ENCODE measurements at places on chromosomes 13 and 19.

- no peak for DNase-seq
Measured at GRCh38 chr13:33025220-33025744, 9.1 kb downstream of the KL start.

DNA sequence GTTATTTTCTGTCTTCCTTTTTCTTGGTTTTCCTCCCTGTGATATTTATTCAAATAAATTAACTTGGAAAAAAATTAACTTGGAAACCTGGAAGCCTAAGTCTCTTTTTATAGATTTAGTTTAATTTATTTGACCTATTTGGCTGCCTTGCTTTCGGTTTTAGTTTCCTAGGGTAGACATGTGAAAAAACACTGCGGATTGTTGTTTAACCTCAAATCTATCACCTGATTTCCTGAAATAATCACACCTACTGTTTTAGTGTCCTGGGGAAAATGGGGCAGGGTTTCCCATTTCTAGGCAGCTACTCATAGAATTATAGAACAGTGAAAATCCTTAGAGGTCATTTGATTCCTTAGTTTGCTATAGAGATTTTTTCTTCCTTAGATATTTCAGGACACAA, 412.4 kb downstream of the PCDH17 start:
- no peak for DNase-seq

DNA sequence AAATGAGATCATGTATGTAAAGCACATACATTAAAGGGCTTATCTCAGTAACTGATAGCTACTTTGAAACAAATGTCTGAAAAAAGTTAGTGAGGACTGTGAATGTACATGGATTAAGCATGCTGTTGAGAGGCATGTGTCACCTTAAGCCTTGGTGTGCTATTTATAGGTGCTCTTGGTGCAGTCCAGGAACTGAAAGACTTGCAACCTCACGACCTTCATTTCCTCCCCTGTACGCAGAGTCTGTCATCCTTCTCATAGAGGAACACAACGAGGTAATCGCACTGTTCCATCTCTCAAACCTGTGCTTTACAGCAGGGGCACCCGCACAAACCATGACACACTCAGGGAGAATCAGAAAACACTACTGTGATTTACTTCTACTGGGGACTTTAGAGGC, 65.6 kb downstream of the UFM1 start:
- DNase-seq, result no peak

GRCh38 chr19:23817519-23817918, 58.8 kb upstream of the ZNF681 start:
- DNase-seq, result no peak

GRCh38 chr19:30920222-30920621, 429.0 kb downstream of the TSHZ3 start:
- no peak for DNase-seq

DNA sequence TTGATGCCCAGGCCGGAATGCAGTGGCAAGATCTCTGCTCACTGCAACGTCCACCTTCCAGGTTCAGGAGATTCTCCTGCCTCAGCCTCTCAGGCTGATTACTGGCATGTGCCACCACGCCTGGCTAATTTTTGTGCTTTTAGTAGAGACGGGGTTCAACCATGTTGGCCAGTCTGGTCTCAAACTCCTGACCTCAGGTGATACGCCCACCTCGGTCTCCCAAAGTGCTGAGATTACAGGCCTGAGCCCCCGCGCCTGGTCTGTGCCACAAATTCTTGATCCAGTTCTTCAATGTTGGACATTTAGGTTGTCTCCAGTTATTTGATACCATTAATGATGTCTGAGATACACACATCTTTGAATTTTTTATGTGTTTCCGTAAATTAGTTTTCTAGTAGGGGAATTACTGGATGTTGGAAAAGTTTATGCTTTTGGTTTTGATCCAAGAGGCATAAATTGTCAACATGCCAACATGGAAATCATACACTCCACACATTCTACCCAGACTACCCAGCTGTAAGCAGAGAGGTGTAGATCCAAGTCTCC, 525 bp upstream of the COG3 start:
- DNase-seq, result no peak

DNA sequence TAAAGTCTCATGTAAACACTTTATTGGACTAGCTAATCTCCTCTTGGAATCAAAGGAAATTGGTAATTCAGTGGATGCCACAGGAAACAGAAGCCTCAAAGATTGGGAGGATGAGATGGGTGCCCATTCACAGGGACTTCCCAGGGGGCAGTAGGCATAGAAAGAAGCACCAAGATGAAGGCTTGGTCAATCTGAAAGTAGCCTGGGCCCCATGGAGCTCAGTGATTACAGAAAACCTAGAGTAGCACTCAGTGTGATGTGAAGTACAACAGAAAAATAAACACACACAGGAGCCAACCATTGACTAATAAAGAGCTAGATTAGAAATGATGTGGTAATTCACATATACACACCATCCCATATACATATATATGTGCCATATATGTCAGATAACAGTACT, 560.6 kb downstream of the TBC1D4 start:
- no peak for DNase-seq

- no peak for DNase-seq
Measured at GRCh38 chr13:27053210-27053884, 118.3 kb downstream of the USP12 start.

- DNase-seq, result peak; percentile 88
Measured at GRCh38 chr13:29901710-29902631, 51.6 kb upstream of the UBL3 start.

GRCh38 chr13:30718661-30719524, 16.4 kb upstream of the ALOX5AP start:
- peak; percentile 92 for DNase-seq

- DNase-seq, result no peak
Measured at GRCh38 chr19:56133858-56134653, 7.0 kb upstream of the ZNF444 start.

GRCh38 chr13:74256969-74257368, 122.8 kb upstream of the KLF12 start:
- DNase-seq, result no peak

GRCh38 chr13:101985321-101985720, 416.5 kb downstream of the FGF14 start:
- DNase-seq, result no peak

GRCh38 chr19:48966541-48967345, 1.6 kb downstream of the FTL start:
- DNase-seq, result no peak

GRCh38 chr19:948842-949496, 23.1 kb downstream of the ARID3A start:
- DNase-seq, result no peak
